Stimulated activated CD4-positive, alpha-beta T cell treated with anti-CD3 and anti-CD28 coated beads, Interleukin-1b, Interleukin-23, amount 100 ng/mL, for 4 hours (primary cell): ENCODE measurements at places on chromosomes 1 and 21.

DNA sequence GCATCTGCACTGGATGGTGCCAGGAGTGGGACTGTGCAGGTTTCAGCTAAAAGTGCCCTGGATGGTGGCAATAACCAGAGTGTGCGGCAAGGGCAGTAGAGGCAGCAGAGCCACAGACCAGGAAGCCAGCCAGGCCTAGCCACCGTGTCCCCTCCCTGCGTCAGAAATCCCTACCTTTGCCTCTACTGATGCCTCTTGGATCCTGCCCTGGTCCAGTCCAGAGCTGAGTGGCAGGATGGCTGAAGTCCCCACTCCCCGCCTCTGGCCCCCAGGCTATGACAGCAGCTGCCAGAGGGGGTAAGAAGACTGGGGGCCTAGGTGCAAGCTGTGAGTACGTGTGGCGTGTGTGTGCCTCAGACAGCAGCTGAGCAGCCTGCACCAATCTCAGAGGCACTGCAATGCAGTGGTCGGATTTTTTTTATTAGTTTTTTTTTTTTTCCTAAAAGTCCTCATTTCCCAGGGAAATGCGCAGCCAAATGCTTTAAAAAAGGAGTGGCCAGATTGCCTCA is 51.9 kb downstream of the SYT2 start:
- no peak for DNase-seq

DNA sequence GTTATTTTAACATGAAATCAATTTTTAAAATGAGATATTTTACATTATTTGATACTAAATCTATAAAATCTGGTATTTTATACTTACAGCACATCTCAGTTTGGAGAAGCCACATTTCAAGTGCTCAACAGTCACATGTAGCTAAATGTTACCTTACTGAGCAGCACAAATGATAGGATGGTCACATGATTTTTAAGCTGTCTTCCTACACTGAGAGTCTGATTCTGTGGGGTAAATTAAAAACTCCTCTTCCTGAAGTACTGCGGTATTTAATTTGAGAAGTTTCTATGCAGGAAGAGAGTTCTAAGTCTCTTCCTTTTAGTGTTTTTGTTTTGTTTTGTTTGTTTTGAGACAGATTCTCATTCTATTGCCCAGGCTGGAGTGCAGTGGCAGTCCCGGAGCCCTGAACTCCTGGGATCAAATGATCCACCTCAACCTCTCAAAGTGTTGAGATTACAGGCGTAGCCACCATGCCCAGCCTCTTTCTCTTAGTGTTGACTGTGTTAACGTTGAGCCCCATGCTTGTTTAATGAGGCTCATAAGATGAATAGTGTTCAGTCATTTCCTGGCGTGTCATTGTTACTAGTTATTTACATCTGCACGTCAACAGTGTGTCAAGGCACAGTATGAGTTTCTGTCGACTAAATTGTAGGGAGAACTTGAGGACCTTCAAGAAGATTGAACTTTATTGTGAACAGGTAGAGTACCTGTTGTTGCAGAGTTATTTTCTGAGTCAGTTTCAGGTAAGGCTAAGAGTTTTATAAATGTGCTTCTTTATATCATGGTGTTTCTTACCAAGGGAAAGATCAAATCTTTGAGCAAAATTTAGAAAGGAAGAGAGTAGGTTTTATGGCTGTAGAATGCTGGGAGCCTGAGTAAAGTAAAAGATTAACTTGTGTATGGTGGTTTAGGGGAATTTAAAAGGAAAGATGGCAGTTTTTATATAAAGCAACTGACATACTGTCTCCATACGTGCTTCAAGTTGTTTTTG is 3.3 kb downstream of the CNST start:
- no peak for DNase-seq

- DNase-seq: no peak
Observed at GRCh38 chr1:180800945-180801344, 111.8 kb upstream of the KIAA1614 start.

DNA sequence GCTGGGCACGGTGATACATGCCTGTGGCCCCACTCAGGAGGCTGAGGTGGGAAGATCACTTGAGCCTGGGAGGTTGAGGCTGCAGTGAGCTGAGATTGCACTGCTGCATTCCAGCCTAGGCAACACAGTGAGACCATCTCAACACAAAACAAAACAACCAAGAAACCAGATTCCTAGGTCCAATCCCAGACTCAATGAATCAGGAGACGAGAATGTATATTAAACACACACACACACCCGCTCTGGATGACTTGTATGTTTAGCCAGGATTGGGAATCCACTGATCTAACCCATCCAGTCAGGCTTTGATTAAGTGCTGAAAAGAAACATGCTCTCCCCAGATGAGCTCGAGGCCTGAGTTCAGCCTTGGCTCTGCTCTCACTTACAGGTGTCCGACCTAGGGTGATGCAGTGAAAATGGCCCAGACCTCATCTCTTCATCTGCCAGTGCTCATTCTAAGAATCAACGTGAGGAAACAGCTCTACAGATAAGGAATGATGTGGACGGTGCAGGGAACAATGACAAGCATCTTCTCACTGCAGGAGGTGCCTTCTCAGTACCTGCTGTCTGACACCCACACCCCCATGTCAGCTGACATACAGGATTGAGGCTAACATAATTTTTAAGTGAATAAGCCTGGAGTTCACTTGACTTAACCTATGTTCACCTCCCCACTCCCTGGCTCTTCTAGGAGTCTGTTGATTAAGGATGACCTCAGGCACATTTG is 15.3 kb upstream of the SRSF4 start:
- no peak for DNase-seq

DNA sequence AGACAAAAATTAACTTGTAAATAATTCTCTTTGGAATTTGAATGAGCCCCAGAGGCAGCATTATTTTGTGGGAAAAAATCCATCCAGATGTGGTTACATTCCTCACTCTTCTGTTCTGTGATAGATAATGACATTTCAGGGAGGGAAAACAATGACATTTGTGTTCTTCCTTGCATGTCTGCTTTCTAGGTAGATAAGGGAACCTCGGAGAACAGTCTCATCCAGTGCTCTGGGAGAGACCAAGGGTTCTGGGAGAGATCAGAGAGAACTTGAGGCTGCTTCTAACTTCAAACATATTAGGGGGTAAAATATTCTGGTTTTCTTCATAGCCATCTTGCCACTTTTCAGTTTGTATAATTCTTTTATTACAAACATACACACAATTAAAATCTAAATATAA is 269.2 kb downstream of the NEGR1 start:
- no peak for DNase-seq

DNA sequence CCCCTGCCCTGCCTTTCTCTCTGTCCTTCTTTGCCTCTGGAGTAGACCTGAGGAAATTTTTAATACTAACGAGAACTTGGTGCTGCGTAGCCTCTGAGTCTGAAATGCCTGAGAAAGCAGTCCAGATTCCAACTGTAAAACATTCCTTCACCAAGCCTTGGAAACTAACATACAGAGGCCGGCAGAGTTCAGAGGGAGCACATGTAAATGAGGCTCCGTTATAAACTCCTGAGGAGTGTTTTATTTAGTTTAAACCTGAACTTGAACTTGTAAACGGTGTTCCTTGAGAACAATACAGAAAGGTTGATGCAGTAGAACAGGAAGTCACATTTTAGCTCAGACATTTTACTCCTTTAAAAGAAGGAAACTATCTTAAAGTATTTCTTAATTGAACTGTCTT is 280.7 kb downstream of the TM2D1 start:
- no peak for DNase-seq

- no peak for DNase-seq
Observed at GRCh38 chr1:161032409-161032808, 6.4 kb downstream of the TSTD1 start.

DNA sequence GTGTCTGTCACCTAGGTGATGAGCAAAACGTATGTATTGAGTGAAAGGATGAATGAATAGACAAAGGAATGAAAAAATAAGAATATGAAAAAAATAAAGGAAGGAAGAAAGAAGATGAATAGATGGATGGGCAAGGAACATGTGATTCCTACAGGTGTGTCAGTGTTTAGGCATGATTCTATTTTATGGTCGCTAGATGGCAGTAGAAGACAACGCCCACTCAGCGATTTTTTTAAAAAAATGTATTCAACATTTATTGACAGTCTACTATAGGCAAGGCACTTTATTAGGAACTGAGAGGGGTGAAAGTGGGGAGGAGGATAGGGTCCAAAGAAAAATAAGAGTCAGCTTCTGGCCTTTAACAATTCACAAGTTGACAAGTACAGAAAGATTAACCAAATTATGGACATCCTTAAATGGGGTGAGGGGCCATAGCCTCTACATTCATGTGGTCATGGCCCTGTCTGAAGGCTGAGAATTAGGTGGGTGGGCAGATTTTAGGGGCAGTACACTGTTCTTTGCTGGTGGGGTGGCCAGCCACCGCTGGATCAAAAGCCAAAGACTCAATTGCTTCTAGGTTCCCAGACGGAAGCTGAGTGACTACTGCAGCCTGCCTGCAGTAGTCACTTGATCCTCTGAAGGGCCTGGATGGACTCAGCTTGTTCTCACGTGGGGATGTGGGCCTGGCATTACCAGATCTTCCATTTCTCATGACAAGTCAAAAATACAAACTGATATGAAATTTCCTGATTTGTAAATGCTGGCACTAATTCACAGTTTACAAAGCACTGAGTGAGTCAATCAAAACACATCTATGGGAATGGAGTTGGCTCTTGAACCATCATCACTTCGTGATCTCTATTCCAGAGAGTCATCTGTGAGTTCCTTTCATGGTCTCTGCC is 83.9 kb downstream of the FASLG start:
- DNase-seq: no peak

DNA sequence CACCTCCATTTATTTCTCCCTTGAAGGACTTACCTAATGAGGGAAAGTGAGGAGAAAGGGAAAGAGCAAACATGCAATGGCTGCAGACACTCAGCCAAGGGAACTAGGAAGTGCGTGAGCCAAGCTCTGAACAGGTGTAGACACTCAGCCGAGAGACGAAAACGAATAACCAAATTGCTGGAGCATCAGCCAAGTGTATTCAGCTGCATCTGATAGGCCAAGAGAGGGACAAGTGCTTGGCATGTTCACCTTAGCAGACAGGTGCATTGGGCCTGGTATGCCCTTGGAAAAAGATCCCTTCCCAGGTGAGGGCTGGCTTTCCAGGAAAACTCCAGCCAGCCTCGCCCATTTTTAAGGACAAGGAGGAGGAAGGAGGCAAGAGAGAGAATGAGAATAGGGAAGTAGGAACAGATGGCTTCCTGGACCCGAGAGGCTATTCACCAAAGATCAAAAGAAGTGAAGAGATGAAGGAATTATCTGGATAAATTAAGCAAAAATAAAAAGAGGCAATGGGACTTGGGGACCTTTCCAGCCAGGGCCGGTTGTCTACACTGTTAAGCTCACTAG is 184.7 kb downstream of the TOMM20 start:
- no peak for DNase-seq

DNA sequence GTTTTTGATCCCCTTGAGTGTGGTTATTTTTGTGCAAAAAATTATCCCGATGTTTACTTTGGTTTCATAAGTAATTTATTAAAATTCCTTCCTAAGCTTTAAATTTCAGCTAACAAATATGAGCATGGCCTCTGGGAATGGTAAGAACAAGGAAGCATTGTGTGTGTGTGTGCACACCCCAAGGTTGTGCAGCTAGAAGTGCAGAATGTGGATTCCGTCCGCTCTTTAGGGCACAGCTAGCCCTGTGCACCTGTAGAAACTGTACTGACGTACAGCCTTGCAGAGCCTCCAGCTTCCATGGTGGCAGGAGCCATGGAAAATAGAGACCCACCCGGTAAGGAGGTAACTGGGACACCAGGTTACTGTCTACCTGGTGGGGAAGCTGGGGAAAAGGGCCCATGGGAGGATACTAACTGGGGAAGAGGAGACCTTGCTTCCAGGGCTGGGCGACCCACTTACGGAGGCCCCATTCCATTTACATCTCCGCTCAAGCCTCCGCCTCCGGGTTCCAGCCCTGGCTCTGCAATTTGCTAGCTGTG is 54.7 kb downstream of the B3GALT5 start:
- DNase-seq: no peak

- no peak for DNase-seq
Observed at GRCh38 chr1:61487801-61488200, 237.1 kb downstream of the TM2D1 start.

DNA sequence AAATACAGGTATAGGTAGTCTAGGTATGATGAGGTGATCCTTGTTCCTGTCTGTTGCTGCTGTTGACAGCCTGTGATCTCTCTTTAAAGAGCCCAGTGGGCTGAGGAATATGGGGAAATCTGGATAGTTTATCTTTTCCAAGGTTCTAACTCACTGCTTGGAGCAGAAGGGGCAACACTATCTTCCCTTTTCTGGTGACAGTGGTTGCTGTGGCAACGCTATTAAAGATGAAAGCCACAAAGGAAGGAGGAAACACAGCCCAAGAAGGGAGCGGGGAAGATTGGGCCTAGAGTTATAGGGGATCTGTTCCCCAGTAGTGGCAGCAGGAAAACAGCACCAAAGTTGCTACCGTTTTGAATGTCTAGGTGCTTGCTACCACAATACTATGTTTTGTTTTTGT is 8.8 kb downstream of the PCP4L1 start:
- no peak for DNase-seq

DNA sequence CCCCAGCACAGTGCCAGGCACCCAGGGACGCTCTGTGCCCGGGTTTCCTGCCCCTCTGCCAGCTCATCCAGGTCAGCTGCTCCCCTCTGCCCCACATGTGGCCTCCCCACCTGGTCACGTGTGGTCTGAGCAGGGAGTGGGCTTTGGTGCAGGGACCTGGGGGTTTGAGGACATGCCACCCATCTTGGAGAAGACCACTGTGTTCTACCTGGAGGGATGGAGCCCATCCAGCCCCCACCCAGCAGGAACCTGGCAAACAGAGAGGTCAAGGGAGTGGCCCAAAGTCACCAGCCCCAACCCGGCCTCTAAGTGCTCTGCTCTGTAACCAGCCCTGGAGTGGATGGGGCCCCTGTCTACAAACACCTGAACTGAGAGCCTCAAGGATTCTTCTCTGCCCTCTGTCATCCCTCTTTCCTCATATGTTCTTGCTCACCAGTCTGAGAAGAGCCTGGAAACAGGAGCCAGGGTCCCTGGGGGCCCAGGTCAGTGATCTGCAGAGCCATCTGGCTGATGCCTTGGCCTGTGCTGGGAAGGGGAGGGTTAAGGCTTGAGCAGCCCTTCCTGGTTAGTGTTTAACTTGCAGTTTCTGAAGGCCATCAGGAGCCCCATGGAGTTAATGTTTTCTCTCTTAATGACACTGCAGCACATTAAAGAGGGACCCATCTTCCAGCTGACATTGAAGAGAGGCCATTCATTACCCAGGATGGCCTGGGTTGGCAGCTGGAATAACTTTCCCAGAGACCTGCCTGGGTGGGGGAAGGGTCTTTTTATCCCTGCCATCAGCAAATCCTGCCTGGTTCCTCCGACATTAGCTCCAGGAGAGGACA is 235.4 kb downstream of the PTPRU start:
- DNase-seq: no peak

- DNase-seq: no peak
Observed at GRCh38 chr1:26537951-26538352, 8.4 kb downstream of the RPS6KA1 start.

- no peak for DNase-seq
Observed at GRCh38 chr1:56835657-56836056, 16.5 kb upstream of the FYB2 start.

DNA sequence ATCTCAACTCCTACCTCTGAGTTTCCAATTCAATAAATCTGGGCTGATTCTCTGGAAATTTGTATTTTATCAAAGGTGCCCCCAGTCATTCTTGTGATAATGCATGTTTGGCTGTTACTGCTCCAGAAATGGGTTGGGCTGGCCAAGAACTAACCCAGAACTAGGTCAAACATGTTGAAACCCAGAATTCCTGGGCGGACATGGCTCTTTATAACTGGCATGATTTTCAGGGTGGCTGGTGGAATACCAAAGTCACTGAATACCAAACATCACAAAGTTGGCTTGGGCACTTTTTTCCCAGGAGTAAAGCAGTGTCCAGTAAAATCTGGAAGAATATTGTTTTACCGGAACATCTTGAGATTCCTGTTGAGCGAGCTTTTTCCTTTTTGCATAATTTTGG is 89.4 kb upstream of the S1PR1 start:
- DNase-seq: no peak
